ENCODE measurements at places on chromosomes 5 and 9.
A peak's percentile ranks its signal among the peaks of the same experiment; 100 is the strongest.

- no peak for DNase-seq
Measured at GRCh38 chr9:28409919-28410318, 836.6 kb upstream of the C9orf72 start.

GRCh38 chr5:134833340-134834032, 12.3 kb upstream of the C5orf24 start:
- no peak for DNase-seq

DNA sequence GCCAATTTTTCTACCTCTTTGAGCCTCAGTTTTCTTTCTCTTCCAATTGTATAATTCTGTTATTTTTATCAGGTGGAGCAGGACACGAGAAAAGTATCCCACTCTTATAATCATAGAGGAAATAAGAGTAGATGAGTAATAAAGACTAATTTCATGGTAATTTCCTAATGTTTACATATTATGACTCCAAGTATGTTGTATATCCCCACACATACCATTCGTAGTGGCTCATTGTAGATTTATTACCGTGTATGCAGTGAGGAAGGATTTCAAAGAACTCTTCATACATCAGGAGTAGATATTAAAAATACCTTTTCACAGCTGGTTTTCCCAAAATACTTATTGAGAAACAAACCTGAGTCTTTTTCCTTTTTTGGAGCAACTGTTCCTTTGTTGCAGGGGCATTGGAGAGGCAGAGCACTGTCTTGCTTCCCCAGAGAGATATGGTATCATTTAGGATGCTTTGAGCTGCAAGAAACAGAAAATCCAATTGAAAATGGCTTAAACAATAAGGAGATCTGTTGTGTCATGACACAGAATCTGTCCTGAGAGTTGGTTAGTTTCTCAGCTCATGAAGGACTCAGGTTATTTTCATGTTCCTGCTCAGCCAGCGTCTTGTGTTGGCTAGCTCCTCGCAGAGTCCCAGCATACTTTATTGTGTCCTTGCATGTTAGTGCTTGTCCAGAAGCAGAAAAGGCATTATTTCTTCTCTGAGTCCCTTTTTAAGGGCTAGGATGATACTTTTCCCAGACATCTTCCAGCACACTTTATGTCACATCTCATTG, 291.2 kb downstream of the ARHGAP26 start:
- no peak for DNase-seq

DNA sequence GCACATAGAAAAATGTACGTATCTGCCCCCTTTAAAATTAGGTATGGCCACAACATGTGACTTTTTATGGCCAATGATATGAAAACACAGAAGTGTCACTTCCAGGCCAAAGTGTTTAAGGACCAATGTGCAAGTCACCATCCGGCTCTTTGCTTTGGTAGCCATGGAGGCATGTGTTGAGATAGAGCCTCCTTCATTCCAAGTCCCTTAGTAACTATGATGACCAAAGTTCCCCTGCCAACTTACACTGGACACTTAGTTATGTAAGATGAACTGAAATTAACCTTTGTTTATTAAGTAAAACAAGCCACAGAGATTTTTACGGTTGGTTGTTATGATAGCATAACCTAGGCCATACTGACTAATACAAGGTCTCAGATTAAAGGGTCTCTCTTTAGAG, 51.0 kb downstream of the FBN2 start:
- DNase-seq = no peak

DNA sequence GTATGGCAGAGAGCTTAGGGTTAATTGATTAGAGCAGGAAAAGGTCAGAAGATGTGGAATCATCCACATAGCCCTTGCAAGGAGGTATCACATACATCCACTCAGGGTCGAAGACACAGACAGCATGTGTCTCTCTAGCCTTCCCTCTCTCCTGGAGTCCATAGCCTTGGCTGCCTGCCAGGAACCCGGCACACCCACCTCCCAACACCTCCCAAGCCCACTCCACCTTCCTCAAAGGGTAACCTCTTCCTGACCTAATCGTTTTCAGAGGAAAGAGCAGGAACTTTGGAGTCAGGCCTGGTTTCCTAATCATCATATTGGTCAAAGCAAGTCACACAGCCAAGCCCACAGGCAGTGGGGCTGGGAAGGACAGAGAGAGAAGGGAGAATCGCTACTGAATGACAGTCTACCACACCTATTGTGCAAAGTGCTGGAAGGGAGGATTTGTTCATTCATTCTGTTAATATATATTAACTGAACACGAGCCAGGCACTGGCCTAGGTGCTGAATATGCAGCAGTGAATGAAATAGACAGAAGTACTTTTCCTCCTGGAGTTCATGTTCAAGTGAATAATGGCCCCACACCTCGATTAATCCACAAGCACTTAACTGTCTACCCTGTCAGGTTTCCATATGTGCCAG, 107.8 kb downstream of the KCNIP1 start:
- no peak for DNase-seq

DNA sequence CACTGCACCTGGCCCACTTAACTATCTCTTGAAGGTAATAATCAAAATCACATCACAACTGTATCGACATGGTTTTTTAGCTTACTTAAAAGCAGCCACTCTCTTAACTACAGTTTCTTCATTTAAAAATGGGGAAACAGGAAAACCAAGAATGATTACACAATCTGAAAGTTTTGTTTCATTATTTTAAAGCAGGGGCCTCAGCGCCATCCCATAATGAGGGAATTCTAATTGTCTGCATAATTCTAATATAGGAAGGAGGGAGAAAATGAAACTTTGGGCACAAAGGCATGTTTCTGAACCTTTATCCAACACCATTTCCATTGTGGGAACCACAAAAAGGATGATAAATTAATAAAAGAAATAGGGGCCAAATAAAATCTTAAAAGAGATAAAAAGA, 7.6 kb downstream of the HACD4 start:
- DNase-seq = no peak

DNA sequence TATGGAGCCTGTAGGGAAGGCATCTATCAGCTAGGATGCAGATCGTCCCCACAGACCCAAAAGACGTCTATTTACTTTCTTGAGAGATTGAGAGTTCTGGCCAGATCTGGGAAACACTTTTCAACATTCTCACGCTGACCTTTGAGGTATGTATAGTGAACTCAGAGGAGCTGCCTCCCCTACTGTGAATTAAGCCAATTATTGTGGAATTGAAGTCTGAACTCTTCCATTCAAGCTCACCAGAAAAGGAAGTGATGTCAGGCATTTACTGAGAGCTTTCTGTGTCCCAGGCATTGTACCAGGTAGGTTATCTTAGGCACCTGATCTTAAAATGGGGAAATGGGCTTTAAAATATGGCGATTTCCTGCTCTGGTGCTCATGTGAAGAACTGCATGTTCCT, 136.5 kb downstream of the SV2C start:
- DNase-seq = no peak

GRCh38 chr5:40521925-40522324, 157.8 kb upstream of the PTGER4 start:
- no peak for DNase-seq

- DNase-seq = peak; percentile 30
Measured at GRCh38 chr5:36875051-36875789, 1.3 kb upstream of the NIPBL start.
